ENCODE measurements at places on chromosomes 12 and 14. TPM values are rescaled to one million over a fixed set of nuclear protein-coding genes. Genes with fewer than 3 reads are reported as not detected.

Gene BDKRB2
- 0.89 TPM for total RNA-seq

Gene MAP1LC3B2
- total RNA-seq = 1.8 TPM

Gene LHX5
- not detected for total RNA-seq

Gene SLC25A47
- total RNA-seq = 0.24 TPM

Gene PLA2G1B
- total RNA-seq = not detected

Gene NGB
- not detected for total RNA-seq

Gene C12orf60
- total RNA-seq = 1.0 TPM

Gene CABP1
- total RNA-seq = not detected

Gene CIDEB
- not detected for total RNA-seq

Gene LRRC10
- total RNA-seq = not detected

Gene NRIP2
- total RNA-seq = not detected

Gene ACOT6
- not detected for total RNA-seq

Gene KRT78
- not detected for total RNA-seq

Gene IL26
- not detected for total RNA-seq

Gene PLBD1
- total RNA-seq = not detected

Gene PTGER2
- not detected for total RNA-seq

Gene ERP27
- not detected for total RNA-seq

Gene KRT82
- not detected for total RNA-seq

Gene TAS2R7
- not detected for total RNA-seq

Gene GALNT16
- total RNA-seq = 4.8 TPM

Gene ADCY4
- 0.05 TPM for total RNA-seq

Gene RASAL1
- total RNA-seq = not detected

Gene SYT1
- total RNA-seq = 7.5 TPM

All from A172 (cell line).